Activated CD4-positive, alpha-beta T cell treated with anti-CD3 and anti-CD28 coated beads, Interleukin-2, amount 50 U/mL, for 1 hour (primary cell): ENCODE measurements at places on chromosomes 5 and 9.

DNA sequence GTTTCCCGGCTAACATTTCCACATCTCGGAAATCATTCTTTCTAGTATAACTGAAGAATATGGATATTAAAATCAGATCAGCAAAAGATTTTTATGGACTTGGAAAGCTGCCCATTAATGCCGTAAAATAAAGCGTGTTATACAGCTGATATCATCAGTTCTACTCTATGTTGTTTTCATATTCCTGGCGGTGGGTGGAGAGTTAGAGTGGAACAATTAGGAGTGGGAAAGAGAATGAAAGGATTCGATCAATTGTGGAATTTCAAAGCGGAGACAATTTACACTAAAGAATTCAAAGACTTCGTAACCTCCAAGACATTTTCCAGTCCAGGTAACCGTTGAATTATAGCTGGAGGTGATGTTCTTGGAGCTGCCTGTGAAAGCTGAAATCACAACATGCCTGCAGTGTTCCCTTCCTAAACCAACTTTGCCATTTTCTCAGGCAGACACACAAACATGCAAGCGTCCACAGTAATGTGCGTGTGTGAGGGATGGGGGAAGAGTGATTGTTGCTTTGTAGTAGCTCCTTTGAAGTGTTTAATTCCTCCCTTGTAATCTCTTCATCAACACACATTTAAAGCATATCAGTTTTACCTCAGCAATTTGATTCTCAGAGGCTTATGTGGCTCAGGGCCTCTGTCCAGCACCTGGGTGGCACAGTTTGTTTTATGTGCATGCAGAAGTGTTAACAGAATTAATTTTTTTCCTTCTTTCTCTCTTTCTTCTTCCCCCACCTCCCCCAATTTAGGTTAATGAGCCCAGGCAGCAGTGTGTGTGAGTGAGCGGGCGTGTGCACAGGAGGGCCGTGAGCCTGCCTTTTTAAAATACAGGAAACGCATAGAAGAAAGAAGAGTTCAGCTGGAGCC is 544.1 kb downstream of the RAB3C start:
- DNase-seq: no peak

DNA sequence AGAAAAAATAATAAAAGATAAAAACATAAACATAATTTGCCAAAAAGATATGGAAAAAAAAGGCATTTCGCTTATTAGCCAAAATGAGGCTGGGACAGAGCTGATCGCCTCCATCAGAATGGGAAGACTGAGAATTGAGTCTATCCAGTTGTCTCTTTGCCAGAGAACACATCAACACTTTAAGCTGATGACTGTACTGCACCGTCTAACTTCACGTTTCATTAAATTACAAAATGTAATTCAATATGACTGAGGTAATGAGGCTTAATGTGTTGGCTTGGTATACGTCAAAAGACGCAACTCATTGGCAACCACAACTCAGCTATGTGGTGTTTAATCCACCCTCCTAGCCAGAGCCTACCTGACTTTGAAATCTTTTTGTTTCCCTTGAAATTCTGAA is 462.7 kb upstream of the CD180 start:
- DNase-seq: no peak

DNA sequence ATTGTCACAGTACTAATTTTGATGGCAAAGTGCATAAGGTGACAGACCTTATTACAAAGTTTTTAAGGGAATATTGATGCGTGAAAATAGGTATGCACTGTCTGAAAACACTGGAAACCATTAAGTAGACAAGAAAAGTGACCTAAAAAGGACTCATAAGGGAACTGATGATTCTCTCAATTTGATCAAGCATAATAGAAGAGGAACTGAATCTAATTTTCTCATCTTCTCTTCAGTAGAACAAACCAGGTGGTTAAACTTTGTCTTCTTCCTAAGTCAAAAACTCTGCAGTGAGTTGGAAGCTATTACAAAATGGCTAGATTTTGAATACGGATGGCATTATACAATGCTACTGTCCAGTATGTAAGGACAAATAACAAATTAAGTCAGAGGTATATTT is 53.4 kb downstream of the RNF145 start:
- no peak for DNase-seq

DNA sequence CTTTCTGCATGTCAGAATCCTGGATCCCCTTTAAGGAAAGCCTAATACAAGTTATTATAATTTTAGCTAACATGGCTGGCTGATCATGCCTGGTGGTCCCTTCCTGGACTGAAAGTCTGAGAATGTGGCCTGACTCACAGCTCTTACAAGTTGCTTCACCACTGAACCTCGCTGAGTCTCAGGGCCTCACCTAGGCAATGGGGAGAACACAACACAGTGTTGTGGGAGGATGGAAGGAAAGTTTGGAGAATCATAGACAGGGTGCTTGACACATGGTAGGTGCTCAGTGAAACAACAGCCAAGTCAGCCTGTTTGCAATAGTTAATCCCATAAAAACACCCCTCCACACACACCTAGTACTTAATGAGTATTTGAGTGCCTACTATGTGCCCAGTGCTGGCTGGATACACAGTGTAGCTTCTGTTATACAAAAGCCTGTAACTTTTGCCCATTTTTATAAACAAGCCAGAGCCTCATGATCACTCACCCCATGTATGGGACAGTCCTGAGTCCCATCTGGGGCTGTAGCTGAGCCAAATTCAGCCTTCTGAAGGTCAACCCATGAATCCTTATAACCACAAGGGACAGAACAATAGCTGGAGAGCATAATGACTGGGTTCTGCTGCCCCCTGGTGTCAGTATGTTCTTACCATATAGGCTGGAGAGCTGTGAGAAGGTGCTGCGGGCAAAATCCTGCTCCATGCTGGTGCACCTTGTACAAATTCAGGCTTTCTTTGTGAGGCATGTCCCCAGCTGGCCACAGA is 3.9 kb downstream of the ACSL6 start:
- peak; percentile 76 for DNase-seq

DNA sequence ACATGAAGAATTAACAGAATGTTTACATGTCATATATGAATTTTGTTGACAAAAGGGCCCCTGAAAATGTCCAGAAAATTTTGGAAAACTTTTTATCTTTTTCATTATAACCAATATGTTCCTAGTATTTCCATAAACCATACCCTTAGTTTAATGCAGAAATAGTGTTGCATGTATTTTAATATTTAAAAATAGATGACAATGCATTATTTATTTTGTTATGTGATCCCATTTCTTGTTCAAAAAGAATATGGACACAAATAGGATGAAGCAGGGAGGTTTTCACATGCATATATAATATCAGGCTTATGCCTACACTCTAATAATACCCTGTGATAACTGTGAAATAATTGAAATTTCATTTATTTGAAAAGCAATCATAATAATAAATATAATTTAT is 500.5 kb downstream of the CDH18 start:
- no peak for DNase-seq

GRCh38 chr9:4982721-4983482 is 2.2 kb upstream of the JAK2 start:
- DNase-seq: no peak

- no peak for DNase-seq
Measured at GRCh38 chr5:100872408-100873190, 30.5 kb downstream of the ST8SIA4 start.

DNA sequence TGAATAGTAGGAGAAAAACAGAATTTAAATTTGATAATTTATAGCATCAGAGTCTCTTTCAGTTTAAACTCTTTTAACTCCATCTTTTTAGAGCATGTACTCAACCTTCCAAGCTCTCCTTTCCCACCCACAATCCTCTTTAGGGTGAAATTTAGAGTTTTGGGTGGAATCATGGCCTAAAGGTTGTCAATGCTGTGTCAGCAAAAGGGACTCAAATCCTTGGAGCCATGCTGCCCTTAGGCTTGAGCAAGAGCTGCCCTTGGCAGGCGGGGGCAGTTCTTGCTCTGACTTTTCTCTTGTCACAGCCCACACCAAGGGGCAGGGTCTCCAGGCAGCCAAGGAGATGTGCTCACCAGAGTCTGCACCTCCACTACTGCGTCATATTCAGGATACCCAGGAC is 102.4 kb downstream of the MTX3 start:
- no peak for DNase-seq

- no peak for DNase-seq
Measured at GRCh38 chr9:93955981-93956784, 1.0 kb upstream of the BARX1 start.

GRCh38 chr5:80251636-80252035 is 4.2 kb downstream of the SERINC5 start:
- DNase-seq: no peak

GRCh38 chr5:30849931-30850710 is 343.4 kb upstream of the CDH6 start:
- no peak for DNase-seq

DNA sequence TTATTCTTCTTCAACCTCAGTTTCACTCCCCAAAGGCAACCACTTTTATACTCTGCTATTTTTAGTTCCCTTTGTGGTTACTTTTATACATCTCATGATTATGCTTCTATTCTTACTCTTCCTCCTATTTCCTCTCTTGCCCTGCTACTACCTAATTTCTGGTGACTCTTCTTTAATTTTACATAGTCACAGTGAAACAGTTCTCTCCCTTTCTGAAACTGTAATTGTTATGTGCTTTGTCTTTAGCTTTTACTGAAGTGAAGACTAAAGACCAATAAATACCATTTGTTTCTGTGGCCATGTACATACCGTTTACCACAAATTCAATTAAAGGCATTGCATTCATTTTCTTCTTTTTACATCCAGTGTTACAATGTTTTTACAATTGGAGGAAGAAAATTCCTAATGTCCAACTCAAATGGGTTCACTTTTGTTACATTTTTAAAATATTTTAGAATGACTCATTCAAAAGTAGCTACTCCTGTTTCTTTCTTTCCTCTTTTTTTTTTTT is 410.6 kb downstream of the PSAT1 start:
- no peak for DNase-seq

DNA sequence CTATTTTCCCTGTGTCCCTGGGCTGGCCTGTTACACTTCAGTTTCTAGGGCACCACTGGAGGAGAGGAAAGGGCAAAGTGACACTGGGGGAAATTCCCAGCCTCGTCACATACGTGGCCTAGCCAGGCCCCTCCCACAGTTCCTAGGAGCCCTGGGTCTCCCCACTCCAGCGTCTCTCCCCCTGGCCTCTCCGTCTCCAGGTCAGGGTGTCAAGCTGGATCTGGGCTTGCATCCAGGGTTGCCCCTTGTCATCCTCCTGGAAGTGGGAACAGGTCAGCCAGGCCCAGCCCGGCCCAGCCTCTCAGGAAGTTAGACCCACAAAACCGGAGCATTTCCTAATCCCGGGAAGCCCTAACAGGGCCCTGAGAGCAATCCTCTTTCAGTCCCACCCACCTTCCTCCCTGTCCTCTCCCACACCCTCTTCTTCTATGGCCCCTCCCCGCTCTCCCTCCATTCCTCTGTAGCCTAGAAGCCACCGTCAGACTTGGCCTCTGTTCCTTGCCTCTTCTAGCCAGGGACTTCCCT is 4.7 kb upstream of the TNIP1 start:
- peak; percentile 33 for DNase-seq

GRCh38 chr5:163504079-163504931 is 1.1 kb upstream of the MAT2B start:
- no peak for DNase-seq

- DNase-seq: no peak
Measured at GRCh38 chr5:117333011-117333410, 758.4 kb upstream of the SEMA6A start.

- no peak for DNase-seq
Measured at GRCh38 chr5:73822989-73823339, 197.0 kb downstream of the ARHGEF28 start.

DNA sequence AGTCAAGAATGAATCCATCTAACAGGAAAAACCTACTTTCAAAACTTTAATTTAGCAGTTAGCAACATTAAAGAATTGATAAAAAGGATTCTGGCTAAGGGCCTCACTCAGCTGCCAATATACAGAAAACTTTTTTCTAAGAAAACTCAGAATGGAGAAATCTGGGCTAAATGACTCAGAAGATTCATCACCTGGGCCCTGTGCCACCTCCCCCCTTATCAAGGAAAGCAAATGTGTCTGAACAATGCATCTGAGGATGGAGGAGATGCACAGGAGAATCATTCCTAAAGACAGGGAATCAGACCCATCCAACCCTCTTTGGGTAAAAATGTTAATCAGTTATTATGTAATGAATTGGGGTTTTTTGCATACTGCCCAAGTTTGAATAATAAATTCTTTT is 592.0 kb upstream of the DMAC1 start:
- DNase-seq: no peak

DNA sequence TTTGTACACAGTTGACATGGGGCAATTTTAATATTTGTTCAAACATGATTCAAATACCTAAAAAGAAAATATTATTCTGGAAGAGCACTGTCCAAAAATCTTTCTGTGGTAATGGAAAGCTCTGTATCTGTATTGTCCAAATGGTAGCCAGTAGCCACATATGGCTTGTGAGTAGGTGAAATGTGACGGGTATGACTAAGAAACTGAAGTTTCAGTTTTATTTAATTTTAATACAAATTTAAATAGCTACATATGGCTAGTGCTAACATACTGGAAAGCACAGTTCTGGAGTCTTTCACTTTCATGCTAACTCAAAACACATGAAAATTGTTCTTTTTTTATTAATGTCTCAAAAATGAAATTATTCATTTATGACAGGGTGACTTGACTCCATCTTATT is 132.6 kb downstream of the PLK2 start:
- no peak for DNase-seq

GRCh38 chr5:112634166-112634565 is 103.5 kb upstream of the APC start:
- no peak for DNase-seq

DNA sequence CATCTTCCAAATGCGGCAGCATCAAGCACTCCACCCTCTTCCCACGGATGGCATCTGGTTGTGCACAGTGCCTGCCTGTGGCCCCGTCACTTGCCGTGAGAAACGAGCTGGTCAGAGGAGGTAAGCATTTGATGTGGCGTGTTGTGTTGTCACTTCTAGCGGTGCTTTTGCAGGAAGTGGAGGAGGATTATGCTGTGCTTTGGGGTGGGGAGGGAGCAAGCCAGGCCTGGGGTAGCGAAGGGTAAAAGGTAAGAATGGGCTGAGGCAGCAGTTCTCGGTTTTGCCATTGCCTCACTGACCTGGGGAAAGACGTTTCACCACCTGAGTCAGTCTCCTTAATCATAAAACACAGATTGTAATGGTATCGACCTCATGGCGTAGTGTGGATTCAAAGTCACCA is 2.3 kb upstream of the POMT1 start:
- DNase-seq: peak; percentile 67

GRCh38 chr5:142432961-142433360 is 108.1 kb upstream of the SPRY4 start:
- DNase-seq: peak; percentile 44

- DNase-seq: no peak
Measured at GRCh38 chr5:93307557-93307956, 273.5 kb downstream of the NR2F1-AS1 start.

DNA sequence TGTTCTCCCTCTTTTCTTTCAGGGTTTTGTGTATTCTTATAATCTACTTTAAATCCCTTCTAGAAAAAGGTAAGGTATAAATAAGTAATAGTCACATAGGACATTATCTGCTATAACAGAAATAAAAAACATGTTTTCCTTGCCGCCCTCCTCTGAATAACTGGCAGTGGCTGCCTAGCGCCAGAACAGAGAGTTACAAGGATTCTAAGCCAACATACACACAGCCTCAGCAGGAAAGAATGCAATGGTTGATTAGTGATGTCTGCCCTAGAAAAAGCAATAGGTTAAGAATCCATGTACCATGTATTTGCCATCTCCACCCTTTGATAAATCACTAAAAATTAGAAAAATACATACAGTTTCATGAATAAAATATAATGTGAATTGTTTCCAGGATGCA is 4.9 kb downstream of the MED27 start:
- DNase-seq: no peak
